Hematopoietic multipotent progenitor cell treated with erythropoietin and hydrocortisone succinate and interleukin-3 and kit ligand, for 15 days (in vitro differentiated cells): ENCODE measurements at places on chromosomes 11 and 22.
A peak's percentile ranks its signal among the peaks of the same experiment; 100 is the strongest.

DNA sequence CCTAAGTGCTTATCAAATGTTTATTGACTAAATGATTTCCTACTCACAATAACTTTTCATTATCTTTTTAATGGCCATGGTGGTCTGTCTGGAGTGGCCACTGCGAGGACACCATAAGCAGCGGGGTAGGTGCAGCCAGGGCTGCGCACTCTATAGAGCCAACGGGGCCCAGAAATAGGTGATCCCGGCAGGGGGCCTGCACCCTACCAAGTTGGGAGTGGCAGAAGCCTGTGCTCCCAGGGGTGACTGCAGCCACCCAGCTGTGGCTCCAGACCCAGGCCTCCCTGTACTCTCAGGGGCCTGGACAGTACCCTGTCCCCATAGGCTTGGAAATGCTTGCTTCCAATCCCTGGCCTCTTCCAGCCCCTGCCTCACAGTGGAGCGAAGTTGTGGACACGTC lies 426.4 kb upstream of the FAT3 start:
- no peak for DNase-seq

GRCh38 chr11:87575088-87575487 lies 537.4 kb downstream of the TMEM135 start:
- no peak for DNase-seq

DNA sequence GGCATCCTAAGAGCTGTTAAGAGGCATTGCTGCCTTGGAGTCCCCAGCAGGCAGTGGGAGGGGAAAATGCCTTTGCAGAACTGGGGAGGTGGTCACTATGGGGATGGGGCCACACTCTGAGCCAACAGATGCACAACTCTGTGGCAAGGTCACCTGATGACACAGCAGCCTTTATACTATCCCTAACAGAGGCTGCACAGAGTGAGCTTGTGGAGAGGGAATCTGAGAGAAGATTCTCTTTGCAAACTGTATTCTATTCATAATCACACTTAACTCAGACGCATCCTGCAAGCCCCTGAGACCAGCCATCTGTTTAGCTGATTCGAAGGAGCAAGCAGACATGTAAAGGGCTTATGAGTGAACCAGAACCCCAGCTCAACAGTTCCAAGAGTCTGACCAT lies 49.0 kb upstream of the TTC12 start:
- DNase-seq: no peak

DNA sequence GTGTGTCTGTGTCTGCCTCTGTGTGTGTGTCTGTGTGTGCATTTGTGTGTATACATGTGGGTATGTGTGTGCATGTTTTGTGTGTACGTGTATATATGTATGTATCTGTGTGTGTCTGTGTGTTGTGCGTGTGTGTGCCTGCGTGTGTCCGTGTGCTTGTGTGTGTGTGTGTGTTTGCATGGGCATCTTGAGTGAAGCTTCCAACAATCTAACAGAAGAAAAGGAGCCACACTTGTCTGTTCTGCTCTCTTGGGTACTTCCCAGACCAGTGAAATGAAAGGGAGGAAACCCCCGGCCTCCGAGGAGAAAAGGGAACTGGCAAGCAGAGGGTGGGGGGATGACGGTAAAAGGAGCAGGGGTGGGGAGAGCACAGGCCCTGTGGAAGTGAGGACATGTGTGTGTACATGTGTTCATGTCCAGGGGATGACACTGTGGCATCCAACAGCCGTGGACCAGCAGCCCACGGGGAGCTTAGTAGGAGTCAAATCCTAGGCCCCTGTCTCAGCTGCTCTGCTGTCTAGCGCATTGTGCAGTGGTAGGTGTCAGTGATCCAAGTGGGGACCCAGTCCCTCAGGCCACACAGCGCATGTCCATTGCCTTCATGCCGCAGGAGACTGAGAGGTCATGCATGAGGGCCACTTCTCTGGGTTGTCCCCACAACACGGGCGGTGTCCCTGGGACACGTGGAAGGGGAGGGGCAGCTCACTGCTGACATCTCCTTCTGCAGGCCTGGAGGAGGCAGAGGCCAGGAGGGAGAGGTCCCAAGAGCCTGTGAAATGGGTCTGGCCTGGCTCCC lies 8.1 kb downstream of the CSF2RB start:
- DNase-seq: no peak

- DNase-seq: no peak
Observed at GRCh38 chr22:16847271-16847670, 22.1 kb upstream of the XKR3 start.

- no peak for DNase-seq
Observed at GRCh38 chr22:45460288-45461109, 42.2 kb upstream of the FBLN1 start.

DNA sequence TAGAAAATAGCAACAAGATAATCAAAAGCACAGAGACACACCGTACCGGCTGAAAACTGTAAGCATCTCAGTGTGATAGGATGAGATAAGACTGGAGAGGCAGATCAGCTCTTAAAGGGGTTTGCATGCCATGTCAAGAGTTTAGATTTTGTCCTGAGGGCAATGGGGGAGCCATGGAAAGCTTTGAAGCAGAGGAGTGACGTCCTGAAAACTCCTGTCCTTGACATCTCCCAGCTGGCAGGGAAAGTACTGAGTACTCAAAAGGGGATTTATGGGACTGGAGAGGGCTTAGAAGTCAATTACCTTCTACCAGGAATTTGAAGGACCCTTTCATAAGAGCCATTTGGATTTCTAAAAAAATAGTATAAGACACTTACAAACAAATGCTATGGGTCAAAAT lies 420.5 kb upstream of the NARS2 start:
- no peak for DNase-seq

- DNase-seq: no peak
Observed at GRCh38 chr11:102836290-102836875, 7.0 kb downstream of the MMP3 start.

DNA sequence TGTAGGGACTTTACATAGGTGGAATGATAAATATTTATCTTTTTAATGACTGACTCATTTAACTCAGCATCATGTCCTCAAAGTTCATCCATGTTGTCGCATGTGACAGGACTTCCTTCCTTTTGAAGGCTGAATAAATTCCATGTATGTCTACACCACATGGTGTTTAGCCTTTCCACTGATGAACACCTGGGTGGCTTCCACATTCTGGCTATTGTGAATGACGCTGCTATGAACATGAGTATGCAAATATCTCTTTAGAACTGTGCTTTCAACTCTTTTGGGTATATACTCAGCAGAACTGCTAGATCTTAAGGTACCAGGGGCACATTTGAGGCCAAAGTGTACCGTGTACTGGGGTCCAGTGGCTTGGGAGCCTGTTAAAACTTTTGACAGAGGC lies 24.1 kb downstream of the LARGE1 start:
- DNase-seq: no peak

- DNase-seq: peak; percentile 83
Observed at GRCh38 chr22:39724390-39724789, 153.8 kb downstream of the CACNA1I start.

- no peak for DNase-seq
Observed at GRCh38 chr11:103279821-103280220, 170.6 kb downstream of the DYNC2H1 start.

- DNase-seq: no peak
Observed at GRCh38 chr22:39352306-39352891, 2.6 kb downstream of the SYNGR1 start.

- no peak for DNase-seq
Observed at GRCh38 chr22:40290516-40290915, 55.8 kb upstream of the ADSL start.

GRCh38 chr11:47843361-47844055 lies 4.6 kb downstream of the NUP160 start:
- no peak for DNase-seq

- no peak for DNase-seq
Observed at GRCh38 chr22:22888571-22889353, 1.1 kb downstream of the IGLL5 start.

DNA sequence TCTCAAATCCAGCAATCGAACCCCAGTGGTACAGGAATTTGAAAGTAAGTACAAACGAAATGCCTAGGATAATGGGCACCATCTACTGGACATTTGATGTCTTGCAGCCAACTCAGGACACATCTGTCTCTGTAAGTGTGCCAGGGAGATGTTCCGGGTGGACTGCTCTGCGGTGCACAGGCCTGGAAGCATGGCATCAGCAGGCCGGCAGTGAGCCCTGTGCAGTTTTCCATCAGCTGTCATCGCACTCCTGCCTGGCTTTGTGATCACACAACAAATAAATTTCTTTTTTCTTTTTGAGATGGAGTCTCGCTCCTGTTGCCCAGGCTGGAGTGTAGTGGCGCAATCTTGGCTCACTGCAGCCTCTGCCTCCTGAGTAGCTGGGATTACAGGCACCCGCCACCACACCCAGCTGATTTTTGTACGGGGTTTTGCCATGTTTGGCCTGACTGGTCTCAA lies 71.0 kb downstream of the JAM3 start:
- peak; percentile 25 for DNase-seq

DNA sequence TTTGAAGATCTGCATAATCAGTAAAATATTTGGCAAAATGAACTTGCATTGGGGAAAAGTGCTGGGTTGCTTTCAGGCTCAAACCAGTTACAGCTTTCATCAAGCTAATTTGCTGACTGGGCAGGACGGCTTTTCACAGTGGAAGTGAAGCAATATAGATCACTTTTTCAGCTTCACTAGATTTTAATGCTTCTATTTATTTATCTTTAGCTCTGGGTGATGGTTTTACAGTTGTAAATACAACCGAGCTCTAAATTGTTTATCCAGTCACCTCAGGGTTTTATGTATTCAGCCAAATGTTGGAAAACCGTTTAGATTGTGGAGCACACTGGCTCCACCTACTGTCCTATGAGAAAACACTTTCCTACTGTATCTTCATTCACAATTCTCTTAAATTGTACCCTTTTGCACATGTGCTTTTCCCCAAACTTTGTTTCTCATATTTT lies 58.2 kb downstream of the ACER3 start:
- peak; percentile 79 for DNase-seq
